GM10248 (cell line): ENCODE measurements at places on chromosomes 3 and 15.
A peak's percentile ranks its signal among the peaks of the same experiment; 100 is the strongest.

DNA sequence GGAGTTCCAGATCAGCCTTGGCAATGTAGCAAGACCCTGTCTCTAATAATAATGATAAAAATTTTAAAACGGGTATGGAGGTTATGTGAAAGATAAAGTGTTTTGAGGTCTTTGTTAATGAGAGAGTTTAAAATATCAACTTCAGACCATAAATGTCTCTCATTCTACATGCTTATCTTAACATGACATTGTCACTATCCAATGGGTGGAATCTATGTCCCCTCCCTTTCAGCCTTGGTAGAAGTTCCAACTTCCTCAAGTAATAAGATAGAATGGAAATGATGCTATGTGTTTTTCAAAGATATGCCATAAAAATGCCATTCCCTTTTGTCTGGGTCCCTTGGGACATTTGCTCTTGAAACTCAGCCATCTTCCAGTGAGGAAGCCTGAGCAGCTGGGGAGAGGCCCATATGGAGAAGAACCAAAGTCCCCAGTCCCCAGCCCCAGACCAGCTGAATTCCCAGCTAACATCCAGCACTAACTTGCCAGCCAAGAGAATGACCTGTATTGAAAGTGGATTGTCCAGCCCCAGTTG lies 17.0 kb downstream of the RPSA start:
- DNase-seq = no peak

DNA sequence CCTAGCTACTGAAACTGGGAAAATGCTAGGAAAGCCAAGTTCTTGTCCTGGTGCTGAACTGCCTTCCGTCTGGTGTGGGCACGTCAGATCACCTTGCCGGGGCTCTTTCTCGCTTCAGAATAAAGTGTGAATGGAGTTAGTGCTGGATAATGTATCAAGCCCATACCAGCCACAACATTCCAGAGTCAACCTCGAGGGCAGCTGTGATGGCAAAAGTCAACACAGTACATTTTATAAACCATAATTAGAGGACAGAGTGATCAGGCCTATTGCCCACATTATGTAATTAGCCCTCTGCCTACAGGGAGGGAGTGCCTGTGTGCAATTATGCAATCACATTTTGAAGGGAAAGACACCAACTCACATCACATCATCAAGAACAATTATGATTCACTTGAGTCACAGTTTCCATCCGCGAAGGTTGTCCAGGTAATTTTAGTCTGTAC lies 165.2 kb downstream of the RORA start:
- no peak for DNase-seq

- DNase-seq = no peak
Observed at GRCh38 chr3:81437683-81438082, 323.8 kb downstream of the GBE1 start.

DNA sequence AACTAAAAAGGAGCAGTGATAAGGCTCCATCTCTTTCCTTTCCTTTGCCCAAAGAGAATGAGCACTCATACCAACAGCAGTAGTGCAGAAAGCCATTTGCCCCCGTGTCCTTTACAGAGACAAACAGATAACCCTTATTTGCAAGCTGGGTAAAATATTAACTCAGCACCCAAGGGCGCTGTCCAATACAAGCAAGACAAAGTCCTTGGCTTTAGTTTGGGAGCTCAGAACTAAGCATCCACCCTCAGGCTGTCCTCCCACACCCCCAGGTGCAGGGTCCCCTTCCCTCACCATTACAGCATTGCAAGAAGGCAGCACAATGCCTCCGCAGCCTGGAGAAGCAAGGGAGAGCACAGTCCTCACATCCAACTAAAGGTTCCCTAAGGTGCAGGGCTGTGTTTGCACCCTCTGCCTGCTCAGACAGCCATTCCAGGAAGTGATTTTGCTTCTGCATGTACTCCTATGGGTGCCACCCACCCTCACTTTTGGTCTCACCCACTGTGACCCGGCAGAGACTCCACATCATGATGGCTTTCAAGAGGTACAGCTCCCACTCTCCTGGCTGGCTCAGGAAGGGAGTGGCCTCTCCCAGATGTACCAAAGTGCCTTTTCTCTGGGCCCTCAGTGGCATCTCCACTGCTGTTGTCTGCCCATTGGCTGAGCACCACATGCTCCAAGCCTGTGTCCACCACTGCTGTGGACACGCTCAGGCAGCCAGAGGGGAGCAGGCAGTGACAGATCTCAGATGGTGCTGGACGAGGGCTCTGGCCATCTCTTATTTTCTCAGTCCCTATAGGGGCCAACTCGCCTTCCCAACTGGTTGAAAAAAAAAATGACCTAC lies 34.1 kb upstream of the HES1 start:
- peak; percentile 38 for DNase-seq

DNA sequence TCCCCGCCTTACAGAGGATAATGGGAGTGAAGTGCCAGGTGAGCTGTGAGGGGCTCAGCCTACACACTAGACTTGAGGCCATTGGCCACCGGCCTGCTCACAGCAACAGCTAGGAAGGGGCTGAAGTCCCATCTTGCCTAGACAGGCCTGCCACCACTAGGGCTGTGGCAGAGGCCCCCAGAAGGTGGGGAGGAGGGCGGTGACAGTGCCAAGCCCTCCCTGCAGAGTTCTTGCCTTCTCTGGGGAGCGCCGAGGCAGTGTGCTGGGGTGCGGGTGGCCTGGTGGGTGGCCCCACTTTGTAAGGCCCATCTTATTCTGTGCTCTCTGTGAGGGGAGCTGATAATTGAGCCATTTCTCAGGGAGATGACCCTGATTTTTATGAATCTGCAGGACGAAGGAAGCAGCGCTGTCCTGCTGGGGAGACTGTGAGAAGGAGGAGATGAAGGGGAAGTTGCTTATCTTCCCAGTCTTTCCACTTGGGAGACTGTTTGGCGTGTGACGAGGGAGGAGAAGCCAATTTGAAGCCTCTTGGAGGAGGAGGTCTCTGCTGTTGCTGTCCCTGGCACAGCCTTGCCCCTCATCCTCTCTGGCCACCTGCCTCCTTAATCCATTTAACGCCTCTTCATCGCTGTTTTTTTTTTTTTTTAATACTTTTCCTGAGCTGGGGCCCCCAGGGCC lies 104.3 kb downstream of the LINGO1 start:
- DNase-seq = no peak
